ENCODE measurements at places on chromosomes 12 and 14. TPM values are rescaled to one million over a fixed set of nuclear protein-coding genes. Genes with fewer than 3 reads are reported as not detected.

The FGF23 gene
- not detected for total RNA-seq

The ARHGAP9 gene
- total RNA-seq, result 4.1 TPM

The DDHD1 gene
- 6.5 TPM for total RNA-seq

The ARHGEF40 gene
- total RNA-seq, result 21.2 TPM

The BATF gene
- total RNA-seq, result 0.62 TPM

The ERBB3 gene
- total RNA-seq, result 4.8 TPM

The DHRS2 gene
- total RNA-seq, result not detected

The ADAM20 gene
- total RNA-seq, result 0.40 TPM

The EPYC gene
- not detected for total RNA-seq

The ENDOU gene
- 0.11 TPM for total RNA-seq

DNA sequence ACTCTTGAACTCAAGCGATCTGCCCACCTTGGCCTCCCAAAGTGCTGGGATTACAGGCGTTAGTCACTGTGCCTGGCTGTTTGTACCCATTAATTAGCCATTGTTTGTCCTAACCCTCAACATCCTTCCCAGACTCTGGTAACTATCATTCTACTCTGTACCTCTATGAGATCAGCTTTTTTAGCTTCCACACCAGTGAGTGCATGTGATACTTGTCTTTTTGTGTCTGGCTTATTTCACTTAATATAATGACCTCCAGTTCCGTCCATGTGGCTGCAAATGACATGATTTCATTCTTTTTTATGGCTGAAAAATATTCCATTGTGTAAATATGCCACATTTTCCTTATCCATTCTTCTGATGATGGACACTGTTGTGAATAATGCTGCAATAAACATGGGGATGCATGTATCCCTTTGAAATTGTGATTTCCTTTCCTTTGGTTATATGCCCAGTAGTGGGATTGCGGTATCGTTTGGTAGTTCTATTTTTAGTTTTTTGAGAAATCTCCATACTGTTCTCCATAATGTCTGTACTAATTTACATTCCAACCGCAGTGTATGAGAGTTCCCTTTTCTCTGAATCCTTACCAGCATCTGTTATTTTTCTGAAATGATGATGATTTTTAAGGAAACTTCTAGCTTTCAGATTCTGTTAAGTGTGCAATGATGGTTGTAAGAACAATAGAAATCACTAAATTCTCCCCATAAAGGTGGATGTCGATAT is 6.7 kb upstream of the PPP4R3A start:
- DNase-seq, result no peak

- DNase-seq, result no peak
Observed at GRCh38 chr12:131021154-131021541, 67.4 kb downstream of the ADGRD1 start.

- no peak for DNase-seq
Observed at GRCh38 chr12:131673888-131674257, 37.0 kb upstream of the SFSWAP start.

GRCh38 chr12:96751626-96752025 is 155.4 kb upstream of the NEDD1 start:
- no peak for DNase-seq

GRCh38 chr14:99821519-99822508 is 28.6 kb downstream of the EML1 start:
- DNase-seq, result no peak

GRCh38 chr12:89392391-89392790 is 40.1 kb upstream of the DUSP6 start:
- no peak for DNase-seq

- no peak for DNase-seq
Observed at GRCh38 chr14:63573581-63573980, 30.4 kb upstream of the PPP2R5E start.

GRCh38 chr12:26730481-26731350 is 102.3 kb downstream of the ITPR2 start:
- no peak for DNase-seq

DNA sequence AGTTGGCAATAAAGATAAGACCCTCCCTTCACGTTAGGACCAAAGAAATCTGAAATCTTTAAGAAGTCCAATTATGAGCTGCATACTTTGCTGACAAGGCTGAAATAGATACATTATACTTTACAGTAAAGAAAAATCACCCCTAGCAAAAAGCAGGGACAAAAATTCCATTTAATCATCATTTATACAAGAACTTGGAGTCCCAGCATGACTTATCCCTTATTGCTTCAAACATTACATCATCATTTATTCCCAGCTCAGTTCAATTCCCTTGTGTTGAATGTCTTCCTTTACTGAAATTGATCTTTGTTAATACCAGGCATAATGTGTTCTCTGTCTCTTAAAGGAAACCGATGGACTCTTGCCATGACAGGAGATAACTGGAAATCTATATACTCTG is 449.6 kb upstream of the CCDC196 start:
- no peak for DNase-seq

DNA sequence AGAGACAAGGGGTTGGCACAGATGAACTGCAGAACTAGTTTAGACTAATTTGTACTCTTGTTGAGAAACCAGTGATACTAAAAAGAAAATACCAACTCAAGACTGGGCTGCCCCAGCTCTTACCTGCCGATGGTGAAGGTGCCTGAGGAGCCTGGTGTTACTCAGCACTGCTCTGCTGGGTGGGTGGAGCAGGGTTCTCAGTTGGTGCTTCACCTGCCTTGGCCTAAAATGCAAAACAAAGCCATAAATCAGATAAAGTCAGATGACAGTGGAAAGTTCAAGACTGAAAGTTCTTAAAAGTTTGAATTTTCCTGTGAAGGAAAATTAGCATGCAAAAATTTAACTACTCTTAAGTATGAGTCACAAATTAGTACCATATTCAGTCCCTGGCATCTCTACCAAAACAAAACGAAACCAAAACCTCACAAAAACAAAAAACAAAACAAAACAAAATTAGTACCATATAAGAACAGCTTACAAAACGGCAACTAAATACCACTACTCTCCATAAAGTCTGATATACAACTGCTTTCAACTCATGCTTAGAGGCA is 21.9 kb downstream of the YBX3 start:
- no peak for DNase-seq

GRCh38 chr14:65860956-65861611 is 448.6 kb downstream of the FUT8 start:
- no peak for DNase-seq

GRCh38 chr12:65518771-65519170 is 240.3 kb downstream of the MSRB3 start:
- DNase-seq, result no peak

- peak; percentile 87 for DNase-seq
Observed at GRCh38 chr12:42705863-42706262, 116.3 kb upstream of the PRICKLE1 start.

GRCh38 chr12:2550561-2551411 is 244.0 kb upstream of the FKBP4 start:
- DNase-seq, result no peak

- DNase-seq, result no peak
Observed at GRCh38 chr12:130667421-130667960, 48.6 kb downstream of the RIMBP2 start.

GRCh38 chr12:74906224-74906623 is 303.4 kb downstream of the KCNC2 start:
- no peak for DNase-seq

DNA sequence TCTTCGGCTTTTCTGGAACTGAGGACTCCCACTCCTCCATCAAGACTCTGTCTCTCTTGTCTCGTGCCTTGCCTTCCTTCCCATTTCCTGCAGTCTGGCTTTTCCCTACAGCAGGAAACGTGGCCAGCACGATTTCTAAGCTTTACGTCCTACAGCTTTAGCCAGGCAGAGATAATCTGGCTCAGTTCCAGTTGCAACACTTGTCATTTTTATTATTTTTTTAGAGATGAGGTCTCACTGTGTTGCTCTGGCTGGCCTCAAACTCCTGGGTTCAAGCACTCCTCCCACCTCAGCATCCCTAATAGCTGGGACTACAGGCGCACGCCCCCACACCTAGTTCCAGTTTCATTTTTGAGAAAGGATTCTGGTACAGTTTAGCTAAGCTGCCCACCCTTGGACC is 19.9 kb downstream of the CALM1 start:
- DNase-seq, result no peak

DNA sequence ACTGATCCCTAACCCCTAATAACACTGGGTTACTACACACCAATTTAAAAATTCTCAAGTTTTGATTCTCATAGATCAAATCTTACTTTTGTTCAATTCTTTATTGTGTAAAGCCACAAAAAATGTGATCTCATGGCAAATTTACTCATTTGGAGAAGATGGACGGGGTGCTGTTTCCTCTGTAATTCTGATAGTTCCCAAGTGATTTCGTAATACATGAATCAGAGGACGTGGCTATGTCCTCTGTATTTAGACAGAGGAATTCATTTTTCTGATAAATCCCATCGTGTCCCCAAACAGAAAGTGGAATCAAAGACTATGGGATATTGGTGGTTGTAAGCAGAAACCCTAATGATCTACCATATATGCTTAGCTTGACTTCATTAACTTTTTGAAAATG is 76.6 kb upstream of the GNG2 start:
- no peak for DNase-seq

DNA sequence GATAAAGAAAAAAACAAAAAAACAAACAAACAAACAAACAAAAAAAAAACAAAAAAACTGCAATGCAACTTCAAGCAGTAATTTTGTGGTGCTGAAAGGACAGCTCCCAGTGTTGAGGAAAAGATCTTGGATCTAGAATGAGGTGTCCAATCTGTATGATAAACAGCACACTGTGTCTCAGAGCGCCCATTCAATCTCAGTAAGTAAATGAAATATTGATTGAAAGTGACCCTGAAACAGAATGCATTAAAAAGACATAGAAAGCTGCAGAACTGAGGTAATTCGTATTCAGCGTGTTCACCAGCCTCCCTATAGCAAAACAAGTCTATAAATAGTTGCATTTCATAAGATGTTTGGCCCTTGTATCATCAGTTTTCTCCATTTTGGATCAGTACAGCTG is 153.0 kb downstream of the NOVA1 start:
- DNase-seq, result no peak

DNA sequence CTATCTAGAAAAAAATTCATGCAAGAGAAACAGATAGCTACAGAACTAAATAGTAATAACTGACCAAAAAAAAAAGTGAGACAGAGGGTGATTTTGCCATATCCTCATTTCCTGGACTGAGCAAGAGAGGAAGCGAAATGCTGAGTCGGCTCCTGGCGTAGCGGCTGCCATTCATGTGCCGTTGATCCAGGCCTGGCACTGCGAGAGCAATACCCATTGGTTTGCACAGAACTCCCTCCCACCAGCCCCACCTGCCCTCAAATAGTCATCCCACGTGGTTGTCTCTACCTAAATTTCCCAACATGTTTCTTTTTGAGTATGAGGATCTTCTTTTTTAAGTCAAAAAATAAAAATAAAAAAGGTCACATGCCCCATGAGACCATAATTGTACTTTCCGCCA is 9.4 kb upstream of the WNT5B start:
- DNase-seq, result peak; percentile 80

GRCh38 chr12:12600659-12601058 is 11.0 kb upstream of the CREBL2 start:
- no peak for DNase-seq

DNA sequence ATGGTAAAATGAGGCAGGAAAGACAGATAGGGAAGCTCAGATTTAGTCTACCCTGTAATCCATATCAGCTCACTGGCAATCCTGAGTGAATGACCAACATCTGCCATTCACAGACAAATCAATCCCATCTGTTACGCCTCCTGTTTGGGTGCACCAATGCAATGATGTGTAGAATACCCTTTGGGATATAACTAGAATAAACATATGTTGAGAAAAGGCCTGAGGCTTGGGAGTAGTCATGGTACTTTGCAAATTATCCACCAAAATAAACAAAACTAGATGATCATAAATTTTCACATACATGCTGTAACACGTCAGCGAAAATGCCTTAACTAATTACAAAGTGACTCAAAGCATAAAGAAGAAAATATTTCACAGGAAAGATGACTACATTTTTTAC is 78.8 kb downstream of the KCNC2 start:
- no peak for DNase-seq

DNA sequence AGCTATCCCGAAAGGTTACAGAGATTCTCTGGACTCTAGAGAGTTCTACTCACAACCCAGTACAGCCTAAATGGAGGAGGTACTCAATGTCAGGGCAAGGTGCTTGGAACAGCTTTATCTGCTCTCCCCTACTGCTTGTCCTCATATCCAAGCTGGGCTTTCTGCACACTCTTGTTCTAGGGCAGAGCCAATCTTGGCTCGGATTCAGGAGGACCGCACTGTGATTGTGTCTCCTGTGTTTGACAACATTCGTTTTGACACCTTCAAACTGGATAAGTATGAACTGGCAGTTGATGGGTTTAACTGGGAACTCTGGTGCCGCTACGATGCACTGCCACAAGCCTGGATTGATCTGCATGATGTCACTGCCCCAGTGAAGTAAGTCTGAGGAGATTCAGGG is 25.0 kb downstream of the GALNT8 start:
- DNase-seq, result peak; percentile 63

GRCh38 chr12:93039930-93040329 is 110.8 kb upstream of the EEA1 start:
- no peak for DNase-seq

DNA sequence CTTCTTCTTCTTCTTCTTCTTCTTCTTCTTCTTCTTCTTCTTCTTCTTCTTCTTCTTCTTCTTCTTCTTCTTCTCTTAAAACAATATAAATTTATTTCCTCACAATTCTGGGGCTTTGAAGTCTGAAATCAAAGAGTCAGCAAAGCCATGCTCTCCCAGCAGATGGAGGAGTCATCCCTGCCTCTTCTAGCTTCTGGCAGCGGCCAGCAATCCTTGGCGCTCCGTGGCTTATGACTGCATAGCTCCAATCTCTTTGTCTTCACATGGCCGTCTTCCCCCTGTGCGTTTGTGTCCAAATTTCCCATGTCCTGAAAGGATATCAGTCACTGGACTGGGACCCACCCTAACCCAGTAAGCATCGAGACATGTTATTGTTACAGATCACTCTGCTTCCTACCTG is 22.9 kb downstream of the KCNA1 start:
- no peak for DNase-seq

DNA sequence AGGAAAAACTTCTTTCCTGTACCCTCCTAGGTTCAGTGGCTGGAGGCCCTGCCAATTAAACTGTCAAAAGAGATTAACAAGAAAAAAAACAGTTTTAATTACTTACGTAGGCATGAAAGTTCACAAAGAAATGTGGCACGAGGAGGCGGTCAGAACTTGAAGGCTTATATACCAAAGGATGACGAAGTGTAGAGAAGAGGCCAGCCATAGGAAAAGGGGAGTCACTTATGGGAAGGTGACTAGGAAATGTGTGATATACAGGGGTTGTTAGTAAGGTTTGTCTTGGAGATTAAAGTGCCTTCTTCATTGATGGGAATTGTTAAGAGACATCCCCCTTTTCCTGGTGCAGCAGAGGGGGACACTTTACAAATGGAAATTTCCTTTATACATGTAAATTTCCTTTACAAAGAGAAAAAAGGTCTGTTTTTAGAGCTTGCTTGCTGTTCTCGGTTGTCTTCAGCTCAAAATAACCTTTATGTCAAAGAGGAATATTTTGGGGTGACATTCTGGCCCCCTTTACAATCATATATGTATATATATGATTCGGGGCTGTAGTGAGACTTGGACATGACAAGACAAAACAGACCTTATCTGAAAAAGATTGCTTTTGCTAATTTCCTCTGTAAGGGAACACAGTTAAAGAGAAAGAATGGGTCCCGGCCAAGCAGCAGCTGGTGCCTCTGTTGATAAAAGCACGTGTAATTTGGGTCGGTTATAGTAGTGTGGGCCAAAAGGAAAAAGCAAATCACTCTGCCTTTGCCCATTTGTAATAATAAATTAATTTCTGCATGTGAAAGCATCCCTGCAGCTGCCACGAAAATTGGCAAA is 38.6 kb downstream of the SYNE2 start:
- no peak for DNase-seq
